HFF-Myc (cell line): ENCODE measurements at places on chromosomes 2 and 18.

- DNase-seq = no peak
Observed at GRCh38 chr18:77015771-77016710, 116.5 kb downstream of the MBP start.

DNA sequence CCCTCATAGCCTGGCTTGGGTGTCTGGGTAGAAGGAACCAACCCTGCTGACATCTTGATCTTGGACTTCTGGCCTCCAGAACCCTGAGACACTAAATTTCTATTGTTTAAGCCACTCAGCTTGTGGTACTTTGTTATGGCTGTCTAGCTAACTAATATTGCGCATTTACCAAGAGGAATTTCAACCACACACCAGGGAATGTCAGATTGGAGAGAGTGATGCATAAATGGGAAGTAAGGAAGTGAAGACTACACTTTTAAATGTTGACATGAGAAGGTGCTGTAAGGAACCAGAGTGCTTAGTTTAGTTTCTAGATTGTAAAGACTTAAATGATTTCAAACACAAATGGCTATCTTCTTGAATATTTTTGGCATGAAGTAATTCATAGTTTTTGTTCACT lies 98.9 kb upstream of the ITGB6 start:
- no peak for DNase-seq

DNA sequence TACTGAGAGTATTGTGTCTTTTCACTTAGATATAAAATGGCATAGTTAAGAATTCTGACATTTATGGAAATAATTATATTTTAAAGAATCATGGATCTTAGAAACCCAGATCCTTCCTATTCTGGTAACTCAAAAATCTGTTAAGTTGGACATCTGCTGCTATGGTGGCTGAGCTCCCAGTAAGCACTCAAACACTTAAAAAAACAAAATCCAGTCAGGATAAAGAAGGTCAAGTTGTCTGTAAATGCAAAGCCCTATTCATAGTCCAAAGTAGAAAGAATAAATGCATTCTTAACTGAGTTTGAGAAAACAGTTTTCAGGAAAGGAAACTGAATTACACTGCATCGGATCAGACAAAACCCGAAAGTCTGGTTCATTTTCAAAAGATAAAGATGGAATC lies 35.6 kb downstream of the EIF2AK3 start:
- no peak for DNase-seq

- DNase-seq = no peak
Observed at GRCh38 chr2:3461801-3462492, 57.4 kb downstream of the ADI1 start.

- no peak for DNase-seq
Observed at GRCh38 chr18:79868168-79868784, 70.5 kb downstream of the KCNG2 start.

GRCh38 chr2:96109931-96110511 lies 6.3 kb downstream of the ADRA2B start:
- no peak for DNase-seq
